Calu3 (cell line): ENCODE measurements at places on chromosomes 5 and 9. TPM values are rescaled to one million over a fixed set of nuclear protein-coding genes. Genes with fewer than 3 reads are reported as not detected.

- no peak for DNase-seq
Observed at GRCh38 chr5:18281947-18282581, 647.8 kb downstream of the TAF11L14 start.

- DNase-seq, result no peak
Observed at GRCh38 chr5:4661836-4662235, 478.3 kb upstream of the ADAMTS16 start.

Gene UBE2QL1
- total RNA-seq, result not detected in 2 replicates

Gene KIF20A
- total RNA-seq, result 52.6 and 68.9 TPM in 2 replicates

Gene TLX3
- total RNA-seq, result 6.0 and 6.5 TPM in 2 replicates

Gene SPDL1
- 41.7 and 45.8 TPM in 2 replicates for total RNA-seq
